Common myeloid progenitor, CD34-positive (primary cell): ENCODE measurements at places on chromosomes 2 and 18.
A peak's percentile ranks its signal among the peaks of the same experiment; 100 is the strongest.

- DNase-seq: no peak
These were observed 207.8 kb downstream of the RND3 start for GRCh38 chr2:150279686-150280085.

GRCh38 chr2:239584986-239585385 lies 184.2 kb upstream of the HDAC4 start:
- no peak for DNase-seq

DNA sequence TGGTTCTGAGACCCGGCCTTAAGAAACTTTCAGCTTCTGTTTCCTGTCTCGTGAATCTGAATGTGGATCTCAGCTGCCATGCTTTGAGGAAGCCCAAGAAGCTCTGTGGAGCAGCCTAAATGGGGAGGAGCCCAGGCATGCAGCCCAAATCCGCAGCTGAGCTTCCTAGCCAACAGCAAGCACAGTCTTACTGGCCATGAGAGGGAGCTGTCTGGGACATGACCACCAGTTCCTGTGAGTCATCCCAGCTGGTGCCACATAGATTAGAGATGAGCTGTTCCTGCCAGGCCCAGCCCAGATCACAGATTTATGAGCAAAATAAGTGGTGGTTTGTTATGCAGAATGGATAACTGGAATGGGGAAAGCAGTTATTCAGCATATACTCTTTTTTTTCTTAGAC lies 224.4 kb upstream of the APCDD1 start:
- peak; percentile 68 for DNase-seq

DNA sequence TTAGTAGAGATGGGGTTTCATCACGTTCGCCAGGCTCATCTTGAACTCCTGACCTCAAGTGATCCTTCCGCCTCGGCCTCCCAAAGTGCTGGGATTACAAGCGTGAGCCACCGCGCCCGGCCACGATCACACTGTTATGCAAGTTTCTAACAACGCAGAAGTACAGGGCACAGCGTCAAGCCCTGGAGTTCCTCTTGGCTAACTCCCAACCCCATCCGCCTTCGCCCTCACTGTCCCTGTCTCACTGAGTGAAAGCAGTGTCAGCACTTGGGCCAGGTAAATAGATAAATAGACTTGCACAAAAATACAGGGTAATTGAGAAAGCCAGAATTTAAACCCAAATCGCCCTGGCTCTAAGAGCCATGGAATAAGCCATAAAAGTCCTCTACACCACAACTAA lies 111.7 kb downstream of the ACVR1 start:
- no peak for DNase-seq

- no peak for DNase-seq
These were observed 219.0 kb downstream of the SH3BP4 start for GRCh38 chr2:235170536-235171521.

DNA sequence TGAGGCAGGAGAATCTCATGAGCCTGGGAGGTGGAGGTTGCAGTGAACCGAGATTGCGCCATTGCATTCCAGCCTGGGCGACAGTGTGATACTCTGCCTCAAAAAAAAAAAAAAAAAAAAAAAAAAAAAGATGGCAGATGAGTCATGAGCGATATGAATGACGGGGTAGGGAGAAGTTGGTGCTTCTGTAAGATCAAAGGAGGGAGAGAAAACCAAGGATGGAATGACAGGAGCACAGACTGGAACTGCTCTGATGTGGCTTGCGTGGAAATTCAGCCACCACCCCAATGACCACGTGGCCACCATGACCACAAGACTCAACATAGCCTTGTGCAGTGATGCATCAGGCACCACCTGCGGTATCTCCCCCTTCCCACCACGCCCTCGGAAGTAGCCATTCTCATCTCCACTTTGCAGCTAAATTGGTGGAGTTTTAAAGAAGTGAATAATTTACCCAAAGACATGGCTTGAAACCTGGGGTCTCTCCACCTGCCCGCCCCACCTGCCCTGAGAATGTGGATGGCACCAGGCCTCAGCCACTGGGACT lies 96.0 kb downstream of the ACKR3 start:
- no peak for DNase-seq

GRCh38 chr2:862731-863466 lies 87.8 kb upstream of the SNTG2 start:
- DNase-seq: no peak

GRCh38 chr18:57950542-57950941 lies 93.5 kb upstream of the NEDD4L start:
- DNase-seq: no peak

GRCh38 chr2:182330451-182331305 lies 96.2 kb downstream of the PDE1A start:
- no peak for DNase-seq

GRCh38 chr18:36455931-36456330 lies 158.4 kb downstream of the FHOD3 start:
- DNase-seq: no peak

DNA sequence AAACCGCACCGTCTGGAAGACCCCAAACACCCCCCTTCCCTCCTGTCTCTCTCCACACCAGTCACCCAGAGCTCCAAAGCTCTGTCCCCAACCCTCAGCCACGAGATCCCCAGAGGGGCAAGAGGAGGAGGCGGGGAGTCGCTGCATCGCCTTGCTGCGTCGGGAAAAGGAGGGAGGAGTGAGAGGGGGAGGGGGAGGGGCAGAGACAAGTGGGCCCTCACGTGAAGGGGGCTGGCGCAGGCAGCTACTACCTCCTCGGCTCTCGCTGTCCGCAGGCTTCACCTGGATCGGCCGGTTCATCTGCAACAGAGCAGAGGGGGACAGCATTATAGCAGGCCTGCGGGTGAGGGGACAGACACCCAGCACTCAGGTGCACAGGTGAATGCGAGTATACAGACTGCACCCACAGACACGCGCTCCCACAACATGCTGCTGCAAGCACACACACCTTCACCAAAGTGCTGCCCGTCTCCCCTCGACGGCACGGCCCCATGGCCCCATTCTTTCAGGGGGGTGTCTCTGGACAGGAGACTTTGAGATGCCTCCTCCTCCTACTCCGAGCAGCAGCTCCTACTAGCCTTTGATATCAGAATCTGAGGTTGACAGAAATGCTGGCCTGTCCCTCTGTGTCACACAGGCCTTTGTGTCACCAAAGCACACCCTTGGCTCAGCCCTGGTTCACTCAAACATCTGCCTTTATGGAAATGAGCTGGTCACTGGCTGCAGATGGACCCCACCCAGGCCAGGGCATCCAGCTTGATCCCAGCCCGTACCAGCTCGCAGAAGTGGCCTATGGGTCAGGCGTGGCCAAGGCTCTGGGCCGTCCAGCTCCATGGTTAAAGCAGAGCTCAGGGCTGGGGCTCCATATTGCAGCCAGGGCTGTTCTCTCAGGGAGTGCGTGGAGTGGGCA lies 243.8 kb downstream of the CELF4 start:
- DNase-seq: no peak

GRCh38 chr2:55003706-55004639 lies 46.3 kb downstream of the RTN4 start:
- no peak for DNase-seq

GRCh38 chr18:56721491-56721890 lies 70.3 kb downstream of the WDR7 start:
- no peak for DNase-seq

DNA sequence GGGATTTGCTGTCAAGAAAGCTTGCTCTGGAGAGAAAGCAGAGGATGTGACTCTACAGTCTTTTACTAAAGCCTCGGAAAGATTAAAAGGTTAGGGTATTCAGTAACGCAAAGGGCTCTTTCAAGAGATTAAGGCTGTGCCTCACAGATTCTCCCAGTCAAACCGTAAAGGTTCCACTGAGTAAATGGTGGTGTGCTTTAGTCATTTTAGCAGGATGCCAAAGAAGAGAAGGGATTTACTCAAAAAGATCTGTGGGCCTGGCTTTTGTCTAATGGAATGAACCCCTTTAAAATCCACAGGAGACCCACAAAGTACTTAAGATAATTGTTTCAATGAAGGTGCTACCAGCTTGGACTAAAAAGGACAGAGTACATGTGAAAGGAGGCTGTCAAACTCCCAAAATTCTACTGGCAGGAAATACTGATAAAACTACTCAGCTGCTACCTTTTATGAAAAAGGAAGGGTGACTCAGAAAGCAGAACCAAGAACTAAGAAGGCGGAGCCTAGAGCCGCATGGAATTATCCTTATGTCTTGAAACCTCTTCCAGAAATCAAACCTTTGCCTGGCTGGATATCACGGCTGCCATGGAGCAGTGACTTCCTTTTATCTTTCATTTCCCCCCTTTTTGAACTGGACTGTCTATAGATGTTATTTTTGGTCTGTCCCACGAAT lies 670.2 kb upstream of the ZEB2 start:
- DNase-seq: no peak

GRCh38 chr2:205934443-205934842 lies 151.5 kb downstream of the INO80D start:
- DNase-seq: no peak

DNA sequence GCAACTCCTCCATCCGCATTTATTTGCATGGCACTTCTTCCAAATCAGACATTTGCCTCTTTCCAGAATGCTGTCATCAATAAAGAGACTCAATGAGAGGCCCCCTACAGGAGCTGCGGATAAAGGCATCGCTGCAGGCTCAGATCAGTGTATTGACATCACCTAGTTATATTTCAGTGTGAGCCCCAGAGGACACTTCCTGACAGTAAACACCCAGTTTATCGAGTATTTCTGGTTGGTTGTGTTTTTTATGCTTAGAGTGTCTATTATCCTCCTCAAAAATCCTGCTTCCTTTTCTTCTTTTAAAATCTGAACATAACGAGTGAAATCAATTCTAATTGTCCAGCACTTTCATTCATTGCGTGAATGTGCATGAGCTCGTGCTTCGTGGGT lies 38.8 kb downstream of the NRP2 start:
- no peak for DNase-seq

DNA sequence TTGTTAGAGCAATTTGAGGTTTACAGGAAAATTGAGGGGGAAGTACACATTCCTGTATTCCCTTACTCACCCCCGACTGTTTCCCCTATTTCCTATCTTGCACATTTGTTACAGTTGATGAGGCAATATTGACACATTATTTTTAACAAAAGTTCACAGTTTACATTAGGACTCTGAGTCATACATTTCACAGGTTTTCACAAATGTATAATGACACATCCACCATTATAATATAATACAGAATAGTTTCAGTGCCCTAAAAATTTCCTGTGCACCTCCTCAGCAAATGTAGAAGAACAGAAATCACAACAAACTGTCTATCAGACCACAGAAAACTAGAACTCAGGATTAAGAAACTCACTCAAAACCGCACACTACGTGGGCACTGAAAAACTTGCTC lies 160.6 kb upstream of the RMP24 start:
- DNase-seq: peak; percentile 6

DNA sequence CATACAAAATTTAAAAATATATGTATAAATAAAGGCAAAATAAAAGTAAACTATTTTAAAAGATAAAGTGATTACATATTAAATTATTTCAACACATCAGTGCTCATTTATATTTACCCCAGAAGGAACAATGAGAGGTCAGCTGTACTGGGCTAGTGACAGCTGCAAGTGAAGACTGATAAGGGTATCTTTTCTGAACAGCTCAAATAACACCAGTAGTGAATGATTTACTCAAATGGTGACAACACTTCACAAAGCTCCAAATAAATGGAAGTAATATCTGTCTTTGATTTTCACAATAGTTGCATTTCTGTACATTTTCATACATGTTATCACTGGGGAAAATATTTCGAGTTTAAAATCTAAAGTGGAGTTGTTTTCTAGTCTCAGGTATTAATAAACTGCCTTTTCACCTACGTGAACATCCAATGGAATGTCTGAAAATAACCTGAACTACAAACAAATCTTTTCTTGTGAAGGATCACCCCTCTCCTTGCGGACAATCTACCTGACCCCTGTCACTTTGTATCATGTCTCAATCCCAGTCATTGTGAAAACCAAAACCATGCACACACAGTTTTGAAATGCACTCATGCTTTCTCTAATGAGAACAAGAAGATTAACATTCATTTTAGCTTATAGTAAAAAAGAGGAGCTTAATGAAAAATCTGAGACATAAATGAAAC lies 1928.8 kb upstream of the CELF4 start:
- DNase-seq: no peak

- peak; percentile 49 for DNase-seq
These were observed 3.0 kb downstream of the CNNM4 start for GRCh38 chr2:96763511-96764252.

DNA sequence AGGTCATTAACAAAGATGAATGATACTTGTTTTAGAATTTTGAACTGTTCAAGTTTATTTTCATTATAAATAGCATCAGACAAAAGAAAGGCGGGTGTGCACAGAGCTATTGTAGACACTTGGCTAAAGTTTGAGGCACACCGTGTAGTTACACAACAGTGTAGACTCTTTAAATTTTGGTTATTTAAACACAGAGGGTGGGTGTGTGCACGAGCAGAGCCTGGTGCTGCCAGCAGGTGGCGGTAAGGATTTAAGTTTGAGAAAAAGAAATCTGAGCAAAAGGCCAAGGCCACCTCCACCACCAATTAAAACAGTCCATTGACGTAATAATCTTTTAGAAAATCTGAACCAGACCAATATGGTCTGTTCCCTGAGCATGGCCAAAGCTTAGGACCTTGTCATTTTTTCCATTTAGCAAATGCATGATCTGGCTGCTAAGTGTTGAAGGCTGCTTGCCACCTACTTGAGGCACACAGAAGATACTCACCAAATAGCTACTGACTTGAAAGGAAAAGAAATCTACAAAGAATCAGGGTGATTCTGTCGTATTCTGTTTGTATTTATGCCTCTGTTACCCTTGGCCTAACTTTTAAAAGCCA lies 14.3 kb downstream of the COPS7B start:
- DNase-seq: no peak

- DNase-seq: no peak
These were observed 149.6 kb upstream of the GULP1 start for GRCh38 chr2:188142088-188142487.

GRCh38 chr2:100239486-100240210 lies 82.7 kb downstream of the LONRF2 start:
- no peak for DNase-seq

DNA sequence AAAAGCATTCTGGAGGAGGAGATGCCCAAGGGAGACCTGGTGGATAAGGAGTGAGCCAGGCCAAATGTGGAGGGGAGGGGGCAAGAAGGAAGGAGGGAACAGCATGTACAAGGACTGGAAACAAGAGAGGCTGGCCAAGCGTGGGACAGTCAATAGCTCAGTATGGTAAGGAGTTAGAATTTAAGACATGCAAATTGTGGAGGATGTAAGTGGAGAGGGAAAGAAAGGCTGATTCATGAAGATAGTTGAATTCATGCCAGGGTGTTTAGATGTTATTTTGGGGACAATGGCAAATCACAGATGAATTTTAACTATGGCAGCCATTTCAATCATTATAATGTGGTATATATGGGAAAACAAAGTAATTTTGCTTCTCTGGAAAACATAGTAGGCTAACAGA lies 462.3 kb downstream of the MEIS1 start:
- DNase-seq: no peak
